Stimulated activated CD4-positive, alpha-beta T cell treated with anti-CD3 and anti-CD28 coated beads, Interleukin-4, amount 100 ng/mL, for 1 hour (primary cell): ENCODE measurements at places on chromosomes 5 and 9.

DNA sequence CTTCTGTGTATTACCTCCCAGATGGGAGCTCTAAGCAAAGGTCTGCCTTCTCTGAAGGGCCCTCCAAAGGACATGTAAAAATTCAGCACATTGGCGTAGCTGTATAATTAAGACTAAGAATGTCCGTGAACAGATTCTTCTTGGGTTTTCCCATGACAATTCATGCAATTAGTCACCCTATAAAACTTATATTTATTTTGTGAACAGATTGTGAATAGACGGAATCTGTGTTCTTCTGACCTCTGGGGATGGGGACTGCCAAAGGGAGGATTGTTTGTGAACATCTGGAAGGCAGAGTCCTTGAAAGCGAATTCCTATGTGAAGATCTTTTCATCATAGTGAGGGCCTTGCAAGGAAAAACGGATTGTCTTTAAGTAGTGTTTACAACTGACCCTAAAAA lies 111.3 kb downstream of the EGFLAM start:
- DNase-seq: no peak

GRCh38 chr9:105281272-105281671 lies 36.8 kb downstream of the SLC44A1 start:
- DNase-seq: no peak

- no peak for DNase-seq
Measured at GRCh38 chr9:110947491-110948044, 90.7 kb downstream of the LPAR1 start.

DNA sequence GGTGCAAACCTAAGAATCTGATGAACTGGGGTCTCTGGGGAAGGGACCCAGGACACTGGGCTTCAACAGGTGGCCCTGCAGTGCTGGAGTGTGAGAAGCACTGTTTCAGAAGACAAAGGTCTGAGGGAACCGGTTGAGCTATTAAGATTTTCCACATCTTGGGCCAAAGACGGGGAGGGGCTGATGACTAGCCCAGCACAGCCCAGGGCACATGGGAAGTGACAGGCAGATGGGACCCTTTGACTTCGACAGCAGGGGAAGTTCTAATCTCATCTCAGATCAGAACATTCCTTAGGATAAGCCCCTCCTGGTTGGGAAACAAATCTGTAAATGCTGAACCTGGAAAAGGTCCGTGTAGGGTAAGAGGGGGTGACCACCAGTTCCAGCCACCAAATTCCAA lies 67.4 kb downstream of the RAPGEF1 start:
- DNase-seq: no peak

DNA sequence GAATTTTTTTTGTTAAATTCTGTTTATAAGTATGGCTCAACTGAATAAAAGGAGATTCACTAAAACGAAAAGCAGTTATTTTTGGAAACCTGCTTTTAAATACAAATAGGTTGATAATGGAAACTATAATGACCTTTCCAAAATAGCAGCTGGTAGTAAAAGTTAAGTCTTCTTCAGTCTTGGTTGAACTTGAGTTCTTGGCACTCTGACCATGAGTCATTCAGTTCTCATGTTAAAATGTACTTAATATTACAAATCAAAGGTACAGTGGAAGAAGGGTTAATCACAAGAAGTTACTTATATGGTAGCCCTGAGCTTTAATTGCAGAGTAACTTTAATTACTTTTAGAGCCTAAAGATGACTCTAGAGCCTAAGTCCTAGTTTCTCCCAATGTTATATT lies 62.1 kb downstream of the KLF9 start:
- no peak for DNase-seq

DNA sequence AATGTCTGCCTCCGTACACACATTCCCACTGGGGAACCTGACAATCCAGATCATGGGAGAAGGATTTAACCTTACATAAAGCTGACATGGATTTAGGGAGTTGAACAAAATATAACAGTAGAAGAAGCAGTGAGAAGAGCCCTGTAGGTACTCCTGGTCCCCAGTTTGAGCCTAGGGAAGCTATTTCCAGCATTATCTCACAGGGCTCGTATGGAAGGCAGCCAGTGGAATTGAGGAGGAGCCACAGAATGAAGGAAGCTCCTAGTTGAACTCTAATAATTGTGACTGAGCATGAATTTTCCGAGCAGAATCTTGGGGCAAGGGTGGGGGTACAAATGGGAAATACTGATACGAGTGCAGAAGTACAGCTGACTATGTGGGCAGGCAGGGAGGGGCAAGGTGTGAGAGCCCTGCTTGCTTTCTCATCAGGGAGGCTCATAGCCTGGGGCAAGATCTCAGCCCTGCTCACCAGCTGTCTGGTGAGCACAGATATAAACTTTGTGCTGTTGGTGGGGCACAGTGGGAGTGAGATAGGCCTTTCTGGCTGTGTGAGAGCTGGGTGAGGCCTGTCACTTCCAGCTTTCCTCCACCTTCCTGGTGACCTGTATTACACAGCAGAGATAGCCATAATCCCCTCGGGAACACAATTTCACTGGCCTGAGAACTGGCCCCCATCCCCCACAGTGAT lies 290.7 kb upstream of the IL12B start:
- no peak for DNase-seq

DNA sequence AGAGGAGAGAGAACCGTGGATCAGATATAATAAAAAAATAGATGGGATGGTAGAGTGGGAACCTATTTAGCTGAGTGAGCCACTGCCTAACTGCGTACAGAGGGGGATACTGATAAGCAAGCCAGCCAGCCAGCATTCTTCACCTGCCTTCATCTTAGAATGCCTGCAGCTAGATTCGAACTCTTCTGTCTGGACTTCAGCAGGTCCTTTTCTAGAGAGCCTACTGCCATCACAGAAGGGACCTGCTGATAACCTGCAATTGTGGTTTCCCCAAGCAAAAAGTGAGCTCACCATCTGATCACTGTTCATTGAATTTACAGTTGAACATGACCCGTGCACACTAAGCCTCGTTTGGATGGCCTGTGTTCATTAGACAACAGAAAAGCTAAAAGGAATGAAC lies 109.4 kb downstream of the CDC42SE2 start:
- no peak for DNase-seq

DNA sequence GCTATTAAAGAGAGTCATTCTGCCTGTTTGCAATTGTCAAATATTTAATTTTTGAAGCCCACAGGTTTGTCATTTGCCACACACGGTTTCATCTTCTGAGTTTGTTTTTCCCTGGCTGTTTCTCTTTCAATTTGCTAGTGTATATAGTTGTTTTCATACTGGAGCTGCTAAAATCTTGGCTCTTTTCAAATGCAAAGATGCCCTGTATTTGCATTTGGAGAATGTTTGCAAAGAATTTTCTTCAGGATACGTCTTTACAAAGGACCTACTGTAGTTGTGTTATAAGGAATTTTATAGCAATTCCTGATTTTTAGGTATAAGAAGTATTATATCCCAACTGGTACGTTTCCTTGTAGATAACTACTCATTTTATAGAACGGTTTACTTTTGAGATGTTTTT lies 48.0 kb downstream of the IZUMO3 start:
- no peak for DNase-seq

- no peak for DNase-seq
Measured at GRCh38 chr9:93910598-93910997, 44.6 kb downstream of the BARX1 start.

DNA sequence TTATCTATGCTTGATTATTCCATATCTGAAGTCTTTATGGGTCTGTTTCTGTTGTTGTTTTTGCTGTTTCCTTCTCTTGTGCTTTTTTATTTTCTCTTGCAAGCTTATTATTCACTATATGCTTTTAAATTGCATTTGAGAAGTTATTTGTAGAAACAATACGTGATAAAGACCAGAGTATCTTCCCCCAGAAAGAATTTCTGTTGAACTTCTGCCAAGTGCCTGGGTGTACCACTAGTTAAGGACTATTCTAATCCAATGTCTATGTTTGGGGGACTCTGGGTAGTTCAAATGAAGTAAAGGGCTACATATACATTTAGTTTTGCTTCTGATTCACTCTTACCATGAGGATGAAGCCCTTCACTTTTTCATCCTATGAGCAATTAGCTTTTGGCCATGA lies 54.3 kb downstream of the SLF1 start:
- DNase-seq: no peak

DNA sequence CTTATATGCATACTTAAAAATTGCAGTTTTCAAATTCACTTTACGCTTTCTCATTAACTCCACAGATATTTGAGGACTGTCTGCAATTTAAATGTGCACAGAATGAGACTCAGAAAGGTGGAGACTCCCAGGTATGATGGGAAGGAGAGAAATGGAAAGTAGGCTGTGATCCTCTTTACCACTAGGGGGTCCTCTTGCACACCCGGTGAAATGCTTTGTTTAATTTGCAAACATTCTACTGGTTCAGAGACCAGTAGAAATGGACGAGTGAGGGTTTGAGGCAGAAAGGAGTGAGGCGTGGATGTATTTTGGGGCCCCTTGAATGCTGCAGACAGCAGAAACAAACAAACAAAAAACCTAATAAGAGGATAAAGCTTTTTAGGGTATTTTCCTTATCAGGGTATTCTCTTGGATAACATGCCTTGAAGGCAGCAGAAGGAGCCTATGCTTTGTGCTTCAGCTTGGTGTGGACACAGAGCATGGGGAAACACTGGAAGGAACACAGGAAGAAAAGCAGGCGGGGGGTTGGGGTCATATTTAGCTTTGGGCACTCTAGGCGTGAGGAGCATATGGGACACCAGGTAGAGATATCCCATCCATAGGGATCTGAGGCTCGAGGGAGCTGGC lies 410.1 kb downstream of the DMRT2 start:
- DNase-seq: no peak

DNA sequence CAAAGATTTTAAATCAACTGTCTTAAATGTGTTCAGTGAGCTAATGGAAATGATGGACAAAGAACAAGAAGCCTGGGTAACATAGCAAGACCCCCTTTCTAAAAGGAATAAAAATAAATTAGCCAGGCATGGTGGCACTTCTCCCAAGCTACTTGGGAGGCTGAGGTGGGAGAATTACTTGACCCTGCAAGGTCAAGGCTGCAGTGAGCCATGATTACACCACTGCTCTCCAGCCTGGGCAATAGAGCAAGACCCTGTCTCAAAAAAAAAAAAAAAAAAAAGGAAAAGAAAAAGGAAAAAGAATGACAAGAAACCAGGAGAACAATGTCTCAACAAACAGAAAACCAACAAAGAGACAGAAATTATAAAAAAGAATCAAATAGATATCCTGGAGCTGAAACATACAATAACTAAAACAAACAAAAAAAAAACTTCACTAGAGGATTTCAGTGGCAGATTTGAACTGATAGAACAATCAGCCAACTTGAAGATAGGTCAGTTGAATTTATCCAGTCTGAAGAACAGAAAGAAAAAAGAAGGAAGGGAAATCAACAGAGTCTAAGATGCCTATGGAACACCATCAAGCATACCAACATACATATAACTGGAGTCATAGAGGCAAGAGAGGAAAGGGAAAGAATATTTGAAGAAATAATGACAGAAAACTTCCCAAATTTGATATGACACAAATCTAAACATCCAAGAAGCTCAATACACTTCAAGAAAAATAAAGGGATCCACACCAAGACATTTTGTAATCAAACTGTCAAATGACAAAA lies 16.8 kb upstream of the SLC35D2 start:
- no peak for DNase-seq

GRCh38 chr9:98006127-98006796 lies 23.1 kb downstream of the ANP32B start:
- DNase-seq: no peak

DNA sequence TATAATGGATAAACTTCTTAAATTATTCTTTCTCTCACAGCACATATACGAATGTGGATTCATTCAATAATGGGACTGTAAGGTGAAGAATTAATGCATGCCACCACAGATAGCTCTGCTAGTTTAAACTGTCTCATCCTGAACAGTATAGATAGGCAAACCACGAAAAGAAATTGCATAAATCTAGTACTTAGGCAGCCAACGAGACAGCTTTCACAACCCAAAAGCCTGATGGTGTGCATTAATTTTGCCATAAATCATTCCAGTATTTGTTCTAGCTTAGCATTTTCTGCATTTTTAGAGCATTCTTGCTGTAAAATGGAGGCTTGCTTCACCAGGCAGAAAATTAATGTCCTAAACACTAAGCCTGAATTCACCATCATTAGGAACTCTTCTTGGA lies 834.2 kb upstream of the DMAC1 start:
- DNase-seq: no peak

GRCh38 chr9:83620841-83621636 lies 1.9 kb upstream of the IDNK start:
- DNase-seq: peak; percentile 36

- DNase-seq: no peak
Measured at GRCh38 chr5:118894709-118895108, 93.6 kb downstream of the DTWD2 start.

DNA sequence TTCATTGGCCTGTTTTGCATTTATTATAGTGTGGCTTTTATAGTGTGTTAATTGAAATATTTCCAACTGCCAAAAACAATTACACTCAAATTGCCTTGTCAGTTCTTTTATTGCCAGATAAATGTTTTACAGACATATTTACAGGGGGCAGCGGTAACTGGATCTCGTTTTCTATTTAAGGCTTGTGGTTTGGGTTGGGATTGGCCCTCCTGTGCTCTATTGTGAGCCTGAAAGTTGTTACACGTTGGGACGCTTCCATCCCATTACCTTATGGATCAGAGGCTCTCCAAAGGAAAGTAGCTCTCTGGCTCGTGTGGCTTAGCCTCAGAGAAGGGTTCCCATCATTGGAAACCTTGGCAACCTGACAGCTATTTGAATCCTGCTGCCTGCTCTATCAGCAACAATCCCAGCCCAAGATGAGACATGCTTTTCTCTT lies 20.8 kb downstream of the DNAI1 start:
- DNase-seq: no peak

DNA sequence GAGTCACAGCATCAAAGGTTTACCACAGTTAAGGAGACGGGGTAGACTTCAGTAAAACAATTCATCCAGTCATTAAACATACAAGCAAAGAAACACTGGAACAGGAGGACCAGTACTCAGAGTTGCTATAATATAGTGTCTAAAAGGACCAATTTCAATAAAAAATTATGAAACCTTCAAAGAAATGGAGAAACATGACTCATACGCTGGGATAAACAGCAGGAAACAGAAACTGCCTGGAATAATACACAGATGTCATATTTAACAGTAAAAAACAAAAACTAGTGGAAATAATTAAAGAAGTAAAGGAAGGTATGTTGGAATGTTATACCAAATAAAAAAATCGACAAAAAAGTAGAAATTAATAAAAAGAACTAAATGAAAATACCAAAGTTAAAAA lies 1075.9 kb downstream of the NR2F1-AS1 start:
- DNase-seq: no peak

DNA sequence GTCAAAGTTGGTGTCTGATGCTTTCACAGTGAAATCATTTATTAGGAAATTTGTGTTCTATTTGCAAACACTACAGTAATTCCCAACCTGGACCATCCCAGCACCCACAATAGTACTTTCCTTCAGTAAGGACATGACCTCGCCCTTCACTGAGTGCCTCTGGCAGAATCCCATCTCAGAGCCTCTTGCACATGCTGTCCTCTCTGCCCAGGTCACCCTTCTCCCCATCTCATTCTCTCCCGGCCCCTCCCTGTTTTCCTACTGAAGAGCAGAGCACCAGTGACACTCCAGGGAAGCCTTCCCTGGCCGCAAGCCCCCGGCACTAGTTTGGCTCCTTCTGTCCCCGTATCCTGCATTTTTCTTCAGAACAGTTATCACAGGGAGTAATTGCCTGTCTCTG lies 220.4 kb downstream of the MAPKAP1 start:
- DNase-seq: no peak

GRCh38 chr9:18189871-18190670 lies 283.9 kb upstream of the ADAMTSL1 start:
- no peak for DNase-seq

GRCh38 chr5:172117977-172118701 lies 69.9 kb downstream of the STK10 start:
- no peak for DNase-seq

GRCh38 chr9:126862104-126862761 lies 1.8 kb downstream of the ZBTB34 start:
- DNase-seq: no peak

GRCh38 chr9:92176068-92176799 lies 61.0 kb upstream of the SPTLC1 start:
- no peak for DNase-seq
